Frontal cortex (tissue), 4 donors: ENCODE measurements at places on chromosomes 7 and 10. TPM values are rescaled to one million over a fixed set of nuclear protein-coding genes. Genes with fewer than 3 reads are reported as not detected.
A peak's percentile ranks its signal among the peaks of the same experiment; 100 is the strongest.

GRCh38 chr7:105648561-105649401 lies 67.5 kb upstream of the EFCAB10 start:
- no peak for DNase-seq

GRCh38 chr10:17503795-17504194 lies 49.4 kb upstream of the ST8SIA6 start:
- DNase-seq: no peak

The AKR1D1 gene
- not detected for total RNA-seq

- peak; percentile 81 for DNase-seq
Measured at GRCh38 chr7:129210256-129210988, 14.4 kb upstream of the AHCYL2 start.

- DNase-seq: no peak
Measured at GRCh38 chr7:33452805-33453502, 323.6 kb downstream of the BBS9 start.

DNA sequence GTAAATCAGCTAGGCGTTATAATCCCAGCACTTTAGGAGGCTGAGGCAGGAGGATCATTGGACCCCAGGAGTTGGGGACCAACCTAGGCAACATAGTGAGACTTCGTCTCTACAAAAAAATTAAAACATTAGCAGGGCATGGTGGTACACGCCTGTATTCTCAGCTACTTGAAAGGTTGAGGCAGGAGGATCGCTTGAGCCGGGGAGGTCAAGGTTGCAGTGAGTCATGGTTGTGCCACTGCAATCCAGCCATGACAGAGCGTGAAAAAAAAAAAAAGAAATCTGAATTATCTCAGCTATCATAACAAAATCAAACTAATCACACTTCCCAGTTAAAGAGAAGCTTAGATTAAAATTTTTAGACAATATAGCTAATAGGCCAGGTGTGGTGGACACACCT lies 35.3 kb downstream of the ATAD1 start:
- DNase-seq: no peak

The MEIG1 gene
- total RNA-seq: not detected

DNA sequence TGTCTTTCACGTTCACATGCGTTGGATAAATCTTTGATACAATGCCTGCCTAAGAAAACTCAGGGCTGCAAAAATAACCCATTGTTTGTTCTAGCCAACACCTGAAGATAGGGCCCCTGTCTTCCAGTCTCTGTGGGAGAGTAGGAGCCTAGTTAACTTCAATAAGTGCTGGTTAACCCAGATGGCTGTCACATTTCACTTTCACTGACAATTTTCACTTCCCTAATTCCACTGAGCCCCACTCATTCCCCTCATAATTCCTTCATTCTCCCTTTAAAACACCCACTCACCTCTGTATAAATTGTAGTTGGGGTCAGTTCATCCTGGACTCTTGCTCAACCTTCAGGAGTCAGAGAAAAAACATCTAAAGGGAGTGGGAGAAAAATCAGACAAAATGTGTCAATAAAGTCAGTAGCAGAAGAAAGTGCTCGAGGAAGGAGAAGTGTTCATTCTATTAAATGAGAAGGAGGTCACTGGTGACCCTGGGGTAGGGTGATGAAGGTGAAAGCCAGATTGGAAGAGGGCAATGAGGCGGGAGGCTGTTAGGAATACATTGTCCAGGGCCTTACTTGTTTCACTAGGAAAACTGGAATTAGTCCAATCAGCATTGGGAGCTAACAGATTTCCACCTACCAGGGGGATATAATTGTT lies 51.2 kb upstream of the ABI1 start:
- no peak for DNase-seq

DNA sequence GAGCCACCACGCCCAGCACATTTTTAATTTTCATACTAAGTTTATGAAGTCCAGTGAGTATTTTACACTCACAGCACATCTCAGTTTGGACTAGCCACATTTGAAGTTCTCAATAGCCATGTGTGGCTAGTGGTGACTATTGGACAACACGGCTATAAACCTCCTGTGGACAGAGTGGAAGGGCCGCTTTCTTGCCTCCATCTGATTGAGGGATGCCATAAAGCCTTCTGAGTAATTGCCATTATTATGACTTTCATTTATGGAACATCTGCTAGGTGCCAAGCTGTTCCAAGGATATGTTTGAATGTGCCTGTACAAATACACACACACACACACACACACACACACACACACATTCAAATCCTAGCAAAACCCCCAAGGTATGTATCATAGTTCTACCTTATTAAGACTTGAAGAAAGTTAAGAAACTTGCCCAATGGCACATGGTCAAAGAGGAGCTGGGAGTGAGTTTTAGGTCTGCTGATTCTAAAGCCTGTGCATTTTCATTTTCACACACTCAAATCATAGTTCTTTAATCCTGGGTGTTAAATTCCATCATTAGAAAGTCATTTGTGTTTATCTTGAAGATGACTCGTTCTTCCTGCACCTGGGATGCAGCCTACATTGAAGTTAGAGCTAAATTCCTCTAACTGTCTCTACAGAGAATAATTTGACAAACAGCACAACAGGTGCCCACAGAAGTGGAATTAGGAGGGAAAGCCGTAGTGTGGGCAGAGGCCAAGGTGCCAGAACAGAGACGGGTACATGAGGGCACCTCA lies 143.3 kb downstream of the PKD1L1 start:
- DNase-seq: no peak

GRCh38 chr10:29428486-29428885 lies 139.6 kb downstream of the LYZL1 start:
- no peak for DNase-seq

The ITPRID1 gene
- total RNA-seq: 1.2 TPM

The TAS2R41 gene
- not detected for total RNA-seq

- DNase-seq: no peak
Measured at GRCh38 chr7:158292948-158293347, 294.7 kb downstream of the PTPRN2 start.

GRCh38 chr10:86362586-86363183 lies 3.9 kb downstream of the GRID1 start:
- no peak for DNase-seq

GRCh38 chr10:69406816-69407580 lies 9.7 kb downstream of the TACR2 start:
- no peak for DNase-seq

- no peak for DNase-seq
Measured at GRCh38 chr10:61390851-61391250, 62.3 kb downstream of the TMEM26 start.

DNA sequence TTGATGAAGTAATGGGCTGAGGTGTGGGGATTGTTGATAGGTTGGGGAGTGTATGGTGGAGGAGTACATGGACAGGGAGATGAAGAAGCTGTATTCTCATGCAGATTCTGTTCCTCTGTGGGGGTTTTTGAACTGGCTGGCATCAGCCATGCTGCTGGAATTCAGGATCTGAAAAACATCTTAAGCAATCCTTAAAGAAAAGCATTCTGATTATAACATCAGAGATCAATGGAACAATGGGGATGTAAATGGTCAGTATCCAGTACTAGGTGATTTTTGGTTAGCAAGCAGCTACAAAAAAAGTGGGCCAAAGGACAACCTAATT lies 247.5 kb upstream of the GALNT17 start:
- DNase-seq: no peak

The OR6B1 gene
- not detected for total RNA-seq

- no peak for DNase-seq
Measured at GRCh38 chr10:34319197-34319846, 495.8 kb downstream of the PARD3 start.

GRCh38 chr10:99709480-99710229 lies 22.3 kb downstream of the COX15 start:
- no peak for DNase-seq

GRCh38 chr10:15453926-15454325 lies 82.8 kb upstream of the FAM171A1 start:
- no peak for DNase-seq

- DNase-seq: no peak
Measured at GRCh38 chr7:148695953-148696352, 2.8 kb upstream of the CUL1 start.

The GSTO2 gene
- total RNA-seq: 2.4 TPM

The SPDYE1 gene
- not detected for total RNA-seq

GRCh38 chr7:127844707-127845331 lies 186.4 kb downstream of the LRRC4 start:
- DNase-seq: no peak

DNA sequence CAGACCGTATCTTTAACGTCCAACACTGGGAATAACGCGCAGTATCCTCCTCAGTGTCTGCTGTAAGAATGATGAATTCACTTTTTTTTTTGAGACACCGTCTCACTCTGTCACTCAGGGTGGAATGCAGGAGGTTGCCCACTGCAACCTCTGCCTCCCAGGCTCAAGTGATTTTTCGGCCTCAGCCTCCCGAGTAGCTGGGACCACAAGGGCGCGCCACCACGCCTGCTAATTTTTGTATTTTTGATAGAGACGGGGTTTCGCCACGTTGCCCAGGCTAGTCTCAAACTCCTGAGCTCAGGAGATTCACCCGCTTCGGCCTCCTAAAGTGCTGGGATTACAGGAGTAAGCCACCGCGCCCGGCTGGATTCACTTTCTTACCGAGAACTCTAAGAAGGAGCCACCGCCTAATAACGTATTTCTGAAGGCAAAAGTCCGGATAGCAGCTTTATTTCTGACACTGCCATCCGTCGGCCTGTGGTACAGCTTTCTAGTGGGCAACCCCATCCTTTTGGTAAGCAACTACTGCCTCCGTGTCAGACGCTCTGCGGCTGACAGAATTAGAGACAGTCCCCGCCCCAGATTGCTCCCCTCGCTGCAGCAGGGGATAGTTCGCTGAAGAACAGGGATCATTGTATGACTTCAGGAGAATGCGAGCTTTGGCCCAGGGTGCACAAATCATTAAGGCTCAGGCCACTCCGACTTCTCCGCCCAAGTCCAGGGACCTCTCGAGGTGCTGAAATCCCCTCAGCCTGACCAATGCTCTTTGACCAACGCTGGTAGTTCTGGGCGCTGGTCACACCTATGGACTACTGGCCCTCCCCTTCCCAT lies 662 bp downstream of the POLR3A start:
- DNase-seq: no peak

The EVX1 gene
- total RNA-seq: not detected

DNA sequence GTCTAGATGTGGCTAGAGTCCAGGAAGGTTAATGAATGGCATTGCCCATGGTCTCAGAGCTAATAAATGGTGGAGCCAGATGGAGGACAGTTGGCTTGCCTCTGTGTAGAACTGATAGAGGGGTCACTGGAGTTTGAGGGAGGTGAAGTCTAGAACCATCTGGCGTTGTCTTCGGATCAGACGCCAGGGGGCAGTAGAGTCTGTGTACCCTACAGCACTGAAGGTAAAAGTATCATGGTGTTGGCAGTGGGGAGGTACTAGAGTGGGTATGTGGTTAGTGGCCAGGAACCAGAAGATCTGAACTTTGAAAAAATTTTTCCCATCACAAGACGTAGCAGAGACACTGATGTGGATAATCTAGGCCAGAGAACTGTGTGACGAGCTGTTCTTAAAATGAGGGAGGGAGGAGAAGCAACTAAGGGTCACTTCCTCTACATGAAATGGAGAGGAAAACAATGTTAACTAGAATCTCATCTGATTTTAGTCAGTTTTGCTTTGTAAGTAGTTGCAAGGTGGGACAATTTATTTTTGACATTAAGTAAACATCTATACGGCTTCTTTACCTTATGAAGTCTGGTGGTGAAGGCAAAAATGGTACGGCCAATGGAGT lies 227.9 kb upstream of the PRSS58 start:
- DNase-seq: no peak

- no peak for DNase-seq
Measured at GRCh38 chr7:95694334-95694733, 78.0 kb upstream of the DYNC1I1 start.

The DNAJC30 gene
- total RNA-seq: 2.4 TPM

The GJD4 gene
- total RNA-seq: not detected

The C10orf62 gene
- not detected for total RNA-seq

The ADAM22 gene
- total RNA-seq: 76.2 TPM

DNA sequence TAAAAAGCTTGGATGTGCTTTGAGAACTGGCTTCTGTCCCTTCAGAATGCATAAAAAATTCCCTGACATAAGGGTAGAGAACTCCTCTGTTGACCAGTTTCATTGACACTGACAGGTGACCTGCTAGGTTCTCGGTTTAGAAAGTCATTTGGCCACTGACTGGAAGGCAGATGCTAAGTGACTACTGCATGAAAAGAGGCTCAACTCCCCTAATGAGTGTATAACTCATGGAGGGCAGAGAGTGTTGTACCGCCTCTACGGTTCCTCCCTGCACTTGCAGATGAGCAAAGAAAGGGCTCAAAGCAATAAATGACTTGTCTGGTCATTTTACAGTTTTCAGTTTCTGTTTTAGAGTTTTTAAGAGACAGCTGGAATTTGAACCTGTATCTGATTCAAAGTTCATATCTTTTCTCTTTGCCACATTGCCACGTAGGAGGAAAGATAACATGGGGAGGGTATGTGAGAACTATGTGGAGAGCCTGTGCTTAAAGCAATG lies 2.9 kb upstream of the FGL2 start:
- no peak for DNase-seq

- DNase-seq: no peak
Measured at GRCh38 chr10:34792881-34793280, 22.2 kb downstream of the PARD3 start.
